Lung (tissue), 17 donors: ENCODE measurements at places on chromosomes 2 and 18. TPM values are rescaled to one million over a fixed set of nuclear protein-coding genes. Genes with fewer than 3 reads are reported as not detected.

- DNase-seq = no peak
- H3K36me3 ChIP-seq = no peaks in the 10 kb centered on the region
- no peaks in the 10 kb centered on the region for H3K27me3 ChIP-seq
- no peak overlapping the region for H3K4me3 ChIP-seq
- no peaks in the 10 kb centered on the region for H3K4me1 ChIP-seq
These were observed 18.1 kb downstream of the TMEM185B start for GRCh38 chr2:120204945-120205670.

- peaks cover 63% of the 10 kb centered on the region for H3K4me1 ChIP-seq
- H3K27me3 ChIP-seq = no peaks in the 10 kb centered on the region
- H3K4me3 ChIP-seq = peak overlapping the region; percentile 10
- DNase-seq = peak; percentile 81
These were observed 9.7 kb downstream of the SMAD7 start for GRCh38 chr18:48940854-48941611.

GRCh38 chr2:12987246-12987645 lies 270.5 kb downstream of the TRIB2 start:
- H3K4me1 ChIP-seq = no peaks in the 10 kb centered on the region
- H3K27ac ChIP-seq = no peak overlapping the region
- H3K36me3 ChIP-seq = no peaks in the 10 kb centered on the region
- H3K4me3 ChIP-seq = no peak overlapping the region

- H3K4me3 ChIP-seq = no peak overlapping the region
- H3K27ac ChIP-seq = no peak overlapping the region
- DNase-seq = no peak
- no peaks in the 10 kb centered on the region for H3K36me3 ChIP-seq
These were observed 38.0 kb upstream of the SMCHD1 start for GRCh38 chr18:2617401-2617998.

DNA sequence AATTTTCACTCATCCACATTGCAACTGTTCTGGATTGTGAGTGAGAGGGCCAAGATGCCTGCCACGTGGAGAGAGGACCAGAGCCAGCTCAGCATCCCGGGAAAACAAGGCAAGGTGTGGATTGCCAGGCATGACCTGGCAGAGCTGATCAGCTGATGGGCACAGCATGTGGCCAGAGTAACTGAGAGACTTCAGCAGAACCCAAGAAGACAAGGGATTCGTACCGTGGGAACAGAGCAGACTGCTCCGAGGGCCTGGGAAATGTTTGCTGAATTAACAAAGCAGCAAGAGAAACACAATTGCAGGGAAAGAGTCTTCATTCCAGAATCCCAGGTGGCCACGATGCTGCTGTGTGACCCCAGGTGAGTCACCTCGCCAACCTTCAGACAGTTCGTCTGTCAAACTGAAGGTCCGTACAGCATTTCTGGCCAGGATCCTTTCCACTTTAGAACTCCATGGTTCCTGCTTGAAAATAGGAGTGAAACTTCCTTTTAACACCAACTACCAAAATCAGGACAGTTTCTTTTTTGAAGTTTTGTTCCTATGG lies 26.3 kb upstream of the POMC start:
- no peak overlapping the region for H3K4me3 ChIP-seq
- peaks cover 8% of the 10 kb centered on the region for H3K4me1 ChIP-seq
- no peaks in the 10 kb centered on the region for H3K27me3 ChIP-seq
- peak; percentile 2 for DNase-seq

- no peaks in the 10 kb centered on the region for H3K4me1 ChIP-seq
- H3K36me3 ChIP-seq = no peaks in the 10 kb centered on the region
These were observed 447.6 kb upstream of the POU3F3 start for GRCh38 chr2:104406261-104406726.

DNA sequence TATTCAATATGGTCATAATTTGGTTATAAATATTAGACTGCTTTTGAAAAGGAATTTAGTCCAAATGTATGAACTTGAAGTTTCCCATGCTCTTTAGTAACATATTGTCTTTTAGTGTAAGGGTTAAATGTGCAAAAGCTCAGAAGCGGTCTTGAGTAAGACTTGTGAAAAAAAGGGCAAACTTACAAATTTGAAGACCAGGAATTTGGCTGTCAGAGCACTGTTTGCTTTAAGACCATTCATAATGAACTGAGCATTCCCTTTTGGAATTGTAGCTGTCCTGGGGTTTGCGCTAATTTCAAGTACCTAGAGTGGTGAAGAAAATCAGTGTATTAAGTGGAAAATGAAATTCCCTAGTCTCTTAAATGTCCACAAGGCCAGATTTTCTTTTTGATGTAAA lies 6.9 kb upstream of the ZEB2 start:
- peaks cover 62% of the 10 kb centered on the region for H3K4me1 ChIP-seq
- no peaks in the 10 kb centered on the region for H3K36me3 ChIP-seq
- peaks cover 8% of the 10 kb centered on the region for H3K27me3 ChIP-seq
- peak; percentile 90 for DNase-seq

- no peak overlapping the region for H3K4me3 ChIP-seq
- H3K4me1 ChIP-seq = peaks cover 67% of the 10 kb centered on the region
- H3K36me3 ChIP-seq = peaks cover 3% of the 10 kb centered on the region
- H3K27me3 ChIP-seq = no peaks in the 10 kb centered on the region
- peak overlapping the region; percentile 50 for H3K27ac ChIP-seq
These were observed 17.8 kb downstream of the SMAD7 start for GRCh38 chr18:48932822-48933510.

GRCh38 chr18:25568986-25569385 lies 217.0 kb upstream of the ZNF521 start:
- H3K27me3 ChIP-seq = peaks cover 5% of the 10 kb centered on the region
- H3K4me3 ChIP-seq = no peak overlapping the region
- H3K27ac ChIP-seq = no peak overlapping the region
- peak; percentile 75 for DNase-seq
- H3K36me3 ChIP-seq = no peaks in the 10 kb centered on the region

- peaks cover 18% of the 10 kb centered on the region for H3K4me1 ChIP-seq
- no peak overlapping the region for H3K4me3 ChIP-seq
- H3K27ac ChIP-seq = no peak overlapping the region
- no peak for DNase-seq
- H3K27me3 ChIP-seq = no peaks in the 10 kb centered on the region
These were observed 117.4 kb downstream of the HDAC4 start for GRCh38 chr2:239283288-239283945.

- no peak for DNase-seq
- H3K4me3 ChIP-seq = no peak overlapping the region
- H3K36me3 ChIP-seq = no peaks in the 10 kb centered on the region
These were observed 26.4 kb upstream of the PPM1B start for GRCh38 chr2:44142306-44142705.

- H3K36me3 ChIP-seq = no peaks in the 10 kb centered on the region
- H3K4me1 ChIP-seq = no peaks in the 10 kb centered on the region
- no peak overlapping the region for H3K4me3 ChIP-seq
- no peak for DNase-seq
These were observed 71.3 kb upstream of the TEX51 start for GRCh38 chr2:126827371-126827770.

DNA sequence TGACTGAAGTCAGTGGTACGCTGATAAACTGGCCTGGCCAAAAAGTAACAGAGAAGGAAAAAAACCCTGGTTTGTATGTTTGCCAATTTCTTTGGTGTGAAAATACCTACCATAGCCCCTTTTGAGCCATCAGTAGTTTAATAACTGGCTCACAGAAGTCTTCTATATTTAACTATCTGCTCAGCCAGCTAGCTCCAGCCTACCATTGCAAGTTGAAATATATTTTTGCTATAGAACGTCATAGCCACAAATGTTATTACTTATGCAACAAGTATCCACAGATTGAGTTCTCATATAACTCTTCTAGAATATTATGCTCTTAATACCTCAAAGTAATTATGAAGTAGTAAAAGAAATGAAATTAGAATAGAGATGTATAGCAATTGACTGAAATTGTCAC lies 25.2 kb downstream of the RPE start:
- no peak overlapping the region for H3K4me3 ChIP-seq
- no peak for DNase-seq
- H3K36me3 ChIP-seq = peaks cover 5% of the 10 kb centered on the region
- H3K4me1 ChIP-seq = no peaks in the 10 kb centered on the region
- H3K27ac ChIP-seq = no peak overlapping the region

GRCh38 chr2:121826036-121826435 lies 70.6 kb downstream of the TSN start:
- no peaks in the 10 kb centered on the region for H3K36me3 ChIP-seq
- DNase-seq = no peak
- no peaks in the 10 kb centered on the region for H3K27me3 ChIP-seq
- H3K4me3 ChIP-seq = no peak overlapping the region
- no peak overlapping the region for H3K27ac ChIP-seq

Gene TLX2
- not detected for total RNA-seq

Gene ZSWIM2
- not detected for total RNA-seq

Gene SP9
- not detected for total RNA-seq

Gene DSEL
- 9.0 TPM for total RNA-seq

Gene KCNJ13
- 1.8 TPM for total RNA-seq

Gene TACR1
- total RNA-seq = 1.6 TPM
